ENCODE measurements at places on chromosomes 3 and 15. TPM values are rescaled to one million over a fixed set of nuclear protein-coding genes. Genes with fewer than 3 reads are reported as not detected.

Gene NME9
- total RNA-seq: not detected

Gene COLQ
- 3.3 TPM for total RNA-seq

Gene LDHAL6B
- not detected for total RNA-seq

Gene GPD1L
- total RNA-seq: 27.4 TPM

Gene SAXO2
- 0.30 TPM for total RNA-seq

Gene ISLR
- 23.4 TPM for total RNA-seq

Gene CCDC80
- total RNA-seq: 7.4 TPM

Gene KLF15
- 16.4 TPM for total RNA-seq

Gene PPM1L
- 34.9 TPM for total RNA-seq

Gene AVEN
- 9.7 TPM for total RNA-seq
